DMS 273 treated with DMSO at 0.1 percent for 48 hours (cell line): ENCODE measurements at places on chromosomes 6 and 20.

- DNase-seq = no peak
These were observed 37.4 kb downstream of the TOMM6 start for GRCh38 chr6:41824571-41825569.

GRCh38 chr6:170057034-170057734 lies 233.7 kb downstream of the DLL1 start:
- DNase-seq = no peak

DNA sequence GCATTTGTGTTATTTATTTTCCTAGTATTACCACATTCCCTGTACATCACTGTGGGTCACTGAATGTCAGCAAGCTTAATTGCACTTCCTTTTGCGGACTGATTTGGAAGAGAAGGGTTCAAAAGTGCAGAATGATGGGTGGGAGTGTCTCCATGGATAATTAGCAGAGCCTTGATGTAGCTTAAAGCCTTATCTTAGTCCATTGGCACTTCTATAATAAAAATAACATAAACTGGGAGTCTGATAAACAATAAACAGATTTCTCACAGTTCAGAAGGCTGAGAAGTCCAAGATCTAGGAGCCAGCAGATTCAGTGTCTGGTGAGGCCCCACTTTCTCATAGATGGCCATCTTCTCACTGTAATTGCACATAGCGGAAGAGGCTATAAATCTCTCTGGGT lies 501.1 kb upstream of the POU3F2 start:
- no peak for DNase-seq

DNA sequence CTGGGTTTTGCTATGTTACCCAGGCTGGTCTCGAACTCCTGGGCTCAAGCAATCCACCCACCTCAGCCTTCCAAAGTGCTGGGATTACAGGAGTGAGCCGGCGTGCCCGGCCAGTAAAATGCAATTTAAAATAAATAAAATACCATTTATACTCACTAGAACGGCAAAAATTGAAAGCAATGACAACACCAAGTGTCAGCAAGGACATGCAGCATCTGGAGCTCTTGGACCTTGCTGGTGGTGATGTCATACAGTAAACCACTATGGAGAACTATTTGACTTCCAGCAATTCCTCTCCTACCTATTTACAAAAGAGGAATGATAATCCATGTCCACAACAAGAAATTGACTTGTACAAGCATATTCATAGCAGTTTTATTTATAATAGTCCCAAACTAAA lies 105.7 kb upstream of the PHACTR1 start:
- DNase-seq = no peak

- no peak for DNase-seq
These were observed 25.8 kb downstream of the NKAIN2 start for GRCh38 chr6:123829302-123829953.

DNA sequence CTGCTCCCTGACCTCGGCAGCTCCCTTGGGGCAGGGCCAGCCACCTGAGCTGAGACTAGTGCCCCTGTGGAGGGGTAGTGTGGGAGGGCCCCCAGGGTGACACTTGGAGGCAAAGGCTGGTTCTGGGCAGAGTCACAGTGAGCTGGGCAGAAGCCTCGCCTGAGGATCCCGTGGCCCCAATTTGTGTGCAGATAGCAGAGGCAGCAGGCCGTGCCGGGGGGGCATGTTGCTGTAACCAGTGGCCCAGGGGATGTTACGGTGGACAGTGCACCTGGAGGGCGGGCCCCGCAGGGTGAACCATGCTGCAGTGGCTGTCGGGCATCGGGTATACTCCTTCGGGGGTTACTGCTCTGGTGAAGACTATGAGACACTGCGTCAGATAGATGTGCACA lies 2.9 kb downstream of the KLHDC3 start:
- DNase-seq = no peak

GRCh38 chr6:34213772-34214171 lies 22.9 kb upstream of the HMGA1 start:
- DNase-seq = no peak

GRCh38 chr6:1379017-1379787 lies 10.2 kb upstream of the FOXF2 start:
- DNase-seq = no peak

DNA sequence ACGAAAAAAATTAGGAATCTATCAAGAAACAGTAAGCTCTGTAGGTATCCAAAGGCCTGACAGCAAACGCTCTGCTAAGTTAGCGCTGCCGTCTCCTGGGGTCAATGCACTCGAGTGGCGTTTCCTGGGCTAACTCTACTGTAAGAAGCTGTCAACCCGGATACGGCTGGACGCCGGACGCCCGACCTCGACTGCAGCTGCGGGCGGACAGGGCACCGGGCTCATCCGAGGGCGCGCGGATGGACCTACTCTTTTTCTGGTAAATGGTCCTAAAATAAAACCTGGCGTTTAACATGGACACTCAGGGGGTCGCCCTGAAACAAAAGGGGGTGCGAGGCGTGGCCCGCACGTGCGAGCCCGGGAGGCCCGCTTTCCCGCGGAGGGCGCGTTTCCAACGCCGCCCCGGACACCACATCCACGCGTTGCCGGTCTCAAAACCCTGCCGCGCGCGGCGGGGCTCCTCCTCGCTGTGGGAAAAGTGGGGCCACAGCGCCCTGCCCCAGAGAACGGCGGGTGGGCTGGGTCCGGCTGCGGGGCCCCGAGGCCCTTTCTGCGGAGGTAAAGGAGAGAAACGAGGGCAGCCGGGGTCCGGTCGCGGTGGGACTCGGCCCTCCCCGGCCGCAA lies 537 bp downstream of the TCP1 start:
- no peak for DNase-seq

DNA sequence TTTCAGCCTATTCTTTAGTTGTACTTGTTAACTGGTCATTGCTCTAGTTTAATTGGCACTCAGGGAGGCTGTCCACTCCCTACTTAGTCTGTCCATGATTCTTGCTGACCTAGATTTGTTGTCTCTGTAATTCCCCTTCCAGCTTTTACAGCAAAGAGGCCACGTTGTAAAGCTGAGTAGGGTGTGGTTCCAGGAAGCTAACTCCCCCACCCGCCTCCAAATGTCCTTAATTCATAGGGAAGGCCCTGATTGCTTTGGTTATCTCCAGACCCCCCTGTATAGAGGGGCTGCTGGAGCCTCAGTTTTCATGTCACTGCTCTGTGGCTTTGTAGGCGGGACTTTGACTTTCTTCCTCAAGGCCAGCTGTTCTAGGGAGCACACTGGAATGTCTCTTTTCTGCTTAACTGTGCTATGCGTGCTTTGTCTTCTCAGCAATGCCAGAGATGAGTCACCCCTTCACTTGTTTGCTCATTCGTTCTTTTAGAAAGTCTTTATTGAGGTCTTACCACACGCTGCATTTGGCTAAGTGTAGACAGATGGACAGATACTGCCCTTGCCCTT lies 175.1 kb upstream of the JAG1 start:
- no peak for DNase-seq

DNA sequence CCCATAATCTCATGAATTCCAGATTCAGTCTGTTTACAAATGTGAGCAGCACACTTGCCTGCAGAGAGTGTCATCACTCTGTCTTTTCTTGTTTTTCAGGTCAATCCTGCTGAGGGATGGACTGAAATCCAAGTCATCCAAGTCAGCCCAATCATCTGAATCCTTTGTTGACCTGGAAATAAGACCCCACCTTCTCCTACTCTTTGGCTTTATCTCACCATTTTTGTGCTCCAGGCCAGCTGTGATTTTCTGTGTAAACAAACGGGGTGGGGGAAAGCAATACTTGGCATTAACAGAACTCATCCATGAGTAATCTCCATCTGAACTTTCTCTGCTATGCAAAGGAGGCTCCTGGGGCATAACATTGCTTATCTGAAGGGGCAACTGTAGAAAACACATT lies 16.9 kb upstream of the GSTA4 start:
- no peak for DNase-seq

DNA sequence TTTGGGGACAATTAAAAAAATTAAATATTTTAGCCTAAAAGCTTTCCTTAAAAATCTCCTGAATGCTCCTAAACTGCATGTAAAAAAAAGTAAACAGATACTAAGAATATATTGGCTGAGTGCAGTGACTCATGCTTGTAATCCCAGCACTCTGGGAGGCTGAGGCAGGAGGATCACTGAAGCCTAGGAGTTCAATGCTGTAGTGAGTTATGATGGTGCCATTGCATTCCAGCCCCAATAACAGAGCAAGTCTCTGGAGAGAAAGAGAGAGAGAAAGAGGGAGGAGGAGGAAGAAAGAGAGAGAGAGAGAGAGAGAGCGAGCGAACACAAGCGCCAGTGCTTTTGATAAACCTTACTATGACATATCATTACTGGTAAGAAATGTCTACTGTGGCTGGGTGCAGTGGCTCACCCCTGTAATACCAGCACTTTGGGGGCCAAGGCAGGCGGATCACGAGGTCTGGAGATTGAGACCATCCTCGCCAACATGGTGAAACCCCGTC lies 58.8 kb downstream of the FKBP5 start:
- no peak for DNase-seq

- no peak for DNase-seq
These were observed 62.0 kb downstream of the ZFP64 start for GRCh38 chr20:52129611-52130010.

DNA sequence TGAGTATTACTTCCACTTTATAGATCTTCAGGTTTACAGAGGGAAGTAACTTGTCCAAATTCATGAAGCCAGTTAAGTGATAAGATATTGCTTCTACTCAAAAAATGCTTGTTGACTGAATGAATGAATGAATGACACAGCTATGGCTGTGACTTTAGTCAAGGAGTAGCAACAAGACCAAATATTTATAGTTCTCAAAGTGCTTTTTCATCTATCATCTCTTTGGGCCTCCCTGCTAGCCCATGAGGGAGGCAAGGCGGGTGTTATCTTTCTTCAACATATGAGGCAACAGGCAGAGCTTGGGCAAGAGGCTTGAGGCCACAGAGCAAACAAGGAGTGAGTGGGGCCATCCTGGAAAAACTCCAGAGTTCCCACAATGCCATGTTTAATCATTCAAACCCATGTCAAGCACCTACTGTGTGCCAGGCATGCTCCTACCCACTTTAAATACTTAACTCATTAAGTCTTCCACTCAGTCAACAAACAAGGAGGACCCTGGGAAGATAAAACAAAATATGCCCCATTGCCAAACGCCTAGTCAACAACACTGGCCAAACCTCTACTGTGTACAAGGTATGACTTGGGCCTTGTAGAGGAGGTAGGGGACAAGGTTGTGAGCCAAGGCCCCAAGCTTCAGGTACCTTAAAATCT lies 15.9 kb downstream of the BCL2L1 start:
- DNase-seq = no peak

GRCh38 chr6:89776583-89777233 lies 42.9 kb downstream of the MDN1 start:
- DNase-seq = no peak

GRCh38 chr6:71333697-71334096 lies 45.1 kb downstream of the OGFRL1 start:
- DNase-seq = no peak

- no peak for DNase-seq
These were observed 5.9 kb downstream of the GTF2H5 start for GRCh38 chr6:158174024-158174423.

- DNase-seq = no peak
These were observed 10.0 kb downstream of the SLCO4A1 start for GRCh38 chr20:62652041-62652893.

DNA sequence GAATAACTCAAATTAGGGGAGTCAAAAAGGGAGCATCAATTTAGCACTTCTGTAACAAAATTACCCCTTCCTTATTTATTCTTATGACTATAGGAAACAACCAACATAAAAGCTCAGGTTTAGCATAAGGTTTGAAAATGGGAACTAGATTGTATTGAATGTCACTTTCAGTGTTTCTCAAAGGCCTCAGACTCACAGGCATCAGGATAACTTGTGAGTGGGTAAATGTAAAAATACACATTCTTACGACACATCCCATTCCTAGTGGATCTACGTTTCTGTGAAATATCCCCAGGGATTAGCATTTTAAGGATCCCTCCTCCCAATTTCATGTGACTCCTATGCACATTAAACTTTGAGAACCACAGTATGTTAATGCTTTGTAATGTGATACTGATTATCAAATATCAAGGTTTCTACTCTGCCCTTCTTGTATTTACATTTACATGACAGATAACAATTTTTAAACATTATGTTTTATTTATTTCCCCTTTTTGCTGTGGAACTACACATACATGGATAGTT lies 114.8 kb downstream of the HS3ST5 start:
- DNase-seq = no peak

DNA sequence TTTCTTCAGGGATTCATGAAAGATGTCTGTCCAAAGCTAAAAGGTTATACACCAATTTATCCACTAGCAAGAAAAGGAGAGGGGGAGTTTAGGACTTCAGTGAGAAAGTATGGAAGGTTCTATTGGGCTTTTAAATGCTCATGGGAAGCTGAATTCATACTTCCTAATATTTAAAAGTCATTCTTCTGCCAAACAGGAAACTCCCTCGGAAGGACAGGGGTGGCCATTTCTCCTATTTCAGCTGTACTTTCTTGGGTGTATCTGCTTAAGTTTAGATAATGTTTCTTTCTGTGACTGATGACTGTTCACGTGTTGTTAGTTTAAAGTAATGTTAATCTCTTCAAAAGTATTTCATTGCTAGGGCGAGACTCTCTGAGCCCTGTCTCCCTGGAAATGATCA lies 80.5 kb upstream of the IFNGR1 start:
- no peak for DNase-seq

GRCh38 chr6:140779991-140780596 lies 1352.6 kb upstream of the GJE1 start:
- no peak for DNase-seq

- no peak for DNase-seq
These were observed 85.7 kb upstream of the CDH4 start for GRCh38 chr20:61166324-61166723.

DNA sequence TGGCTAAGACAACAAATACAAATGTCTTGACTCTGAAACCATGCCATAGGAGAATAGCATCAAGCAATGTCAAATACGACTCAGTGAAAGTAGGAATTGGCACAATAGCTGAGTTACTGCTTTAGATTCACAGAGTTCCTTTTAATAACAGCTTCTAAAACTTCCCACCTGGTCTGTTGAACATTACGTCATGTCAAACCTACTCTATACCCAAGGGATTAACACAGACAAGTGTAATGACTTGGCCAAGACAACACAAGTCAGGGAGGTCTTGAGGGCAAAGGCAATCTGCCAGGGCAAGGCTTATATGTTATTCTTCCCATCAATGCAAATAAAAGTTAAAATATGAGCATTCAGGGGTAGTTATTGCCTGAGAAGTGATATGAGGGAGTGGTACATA lies 265.1 kb upstream of the PRDM1 start:
- DNase-seq = no peak
